ENCODE measurements at places on chromosomes 3 and 15.

- H3K36me3 ChIP-seq, result peaks cover 2% of the 10 kb centered on the region
- H3K4me1 ChIP-seq, result peaks cover 18% of the 10 kb centered on the region
- H3K27me3 ChIP-seq, result no peaks in the 10 kb centered on the region
- no peak for DNase-seq
- no peak overlapping the region for H3K27ac ChIP-seq
Measured at GRCh38 chr15:46956456-46956855, 760.8 kb upstream of the SEMA6D start.

GRCh38 chr15:70557521-70558258, 205.7 kb downstream of the UACA start:
- no peak overlapping the region for H3K4me3 ChIP-seq
- no peak for DNase-seq
- H3K27ac ChIP-seq, result no peak overlapping the region
- no peaks in the 10 kb centered on the region for H3K36me3 ChIP-seq
- peaks cover 3% of the 10 kb centered on the region for H3K4me1 ChIP-seq
- H3K27me3 ChIP-seq, result peaks cover 8% of the 10 kb centered on the region

DNA sequence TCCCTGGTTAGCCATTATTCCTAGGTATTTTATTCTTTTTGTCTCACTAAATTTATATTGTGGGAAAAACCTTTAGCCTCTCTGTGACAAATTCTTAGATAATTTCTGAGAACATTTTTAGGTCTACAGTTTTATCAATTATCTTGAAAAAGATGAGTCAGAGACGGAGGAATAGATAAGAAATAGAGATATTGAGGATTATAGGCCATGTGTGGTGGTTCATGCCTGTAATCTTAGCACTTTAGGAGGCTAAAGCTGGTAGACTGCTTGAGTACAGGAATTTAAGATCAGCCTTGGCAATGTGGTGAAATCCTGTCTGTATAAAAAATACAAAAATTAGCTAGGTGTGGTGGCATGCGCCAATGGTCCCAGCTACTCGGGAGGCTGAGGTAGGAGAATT, 960.2 kb downstream of the SQOR start:
- no peaks in the 10 kb centered on the region for H3K27me3 ChIP-seq
- no peaks in the 10 kb centered on the region for H3K4me1 ChIP-seq
- H3K4me3 ChIP-seq, result no peak overlapping the region
- H3K36me3 ChIP-seq, result no peaks in the 10 kb centered on the region

- DNase-seq, result no peak
- H3K27ac ChIP-seq, result peak overlapping the region; percentile 47
- H3K4me1 ChIP-seq, result peaks cover 4% of the 10 kb centered on the region
- no peak overlapping the region for H3K4me3 ChIP-seq
Measured at GRCh38 chr3:52561028-52561747, 24.8 kb downstream of the UQCC5 start.

DNA sequence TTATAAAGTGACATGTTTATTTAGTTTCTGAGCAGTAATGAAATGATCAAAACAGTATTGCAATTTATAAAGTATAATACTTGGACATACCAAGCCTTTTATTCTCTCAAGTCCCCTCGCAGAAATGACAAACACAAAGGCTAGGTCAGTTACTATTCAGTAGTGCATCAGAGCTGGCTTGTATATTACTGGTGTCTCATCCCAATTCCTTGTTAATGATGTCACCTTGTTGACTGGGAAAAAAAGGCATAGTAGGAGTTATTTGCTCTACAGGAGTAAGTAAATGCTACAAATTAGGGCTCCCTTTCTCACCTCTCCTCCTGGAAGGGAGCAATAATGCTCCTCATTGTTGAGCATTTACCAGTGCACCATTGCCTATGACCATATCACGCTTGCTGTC, 317.6 kb downstream of the CHL1 start:
- no peak for DNase-seq
- H3K27ac ChIP-seq, result no peak overlapping the region
- H3K4me3 ChIP-seq, result no peak overlapping the region
- no peaks in the 10 kb centered on the region for H3K36me3 ChIP-seq

- no peak for DNase-seq
- H3K27me3 ChIP-seq, result peaks cover 35% of the 10 kb centered on the region
- no peak overlapping the region for H3K27ac ChIP-seq
- no peaks in the 10 kb centered on the region for H3K36me3 ChIP-seq
Measured at GRCh38 chr15:92073044-92073785, 219.7 kb downstream of the SLCO3A1 start.

- no peak overlapping the region for H3K27ac ChIP-seq
- H3K4me1 ChIP-seq, result no peaks in the 10 kb centered on the region
- H3K36me3 ChIP-seq, result no peaks in the 10 kb centered on the region
- H3K4me3 ChIP-seq, result no peak overlapping the region
- H3K27me3 ChIP-seq, result peaks cover 6% of the 10 kb centered on the region
- no peak for DNase-seq
Measured at GRCh38 chr3:42666577-42666998, 13.1 kb downstream of the ZBTB47 start.

DNA sequence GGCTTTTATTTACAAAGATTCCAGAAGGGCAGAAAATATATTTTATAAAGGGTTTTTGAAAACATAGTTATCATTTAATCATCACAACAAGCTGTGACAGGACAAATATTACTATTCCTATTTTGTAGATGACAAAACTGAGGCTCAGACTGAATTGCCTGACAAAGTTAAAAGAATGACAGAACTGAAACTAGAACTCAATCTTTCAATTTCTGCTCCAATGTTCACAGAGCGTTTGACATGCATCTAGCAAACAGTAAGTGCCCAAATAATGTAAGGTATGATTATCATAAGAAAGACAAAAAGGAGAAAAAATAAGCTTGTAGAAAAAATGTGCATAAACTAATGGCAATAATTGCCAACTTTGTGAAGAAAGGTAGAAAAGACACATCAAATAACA, 61.9 kb downstream of the SCAPER start:
- no peaks in the 10 kb centered on the region for H3K27me3 ChIP-seq
- peaks cover 18% of the 10 kb centered on the region for H3K36me3 ChIP-seq
- no peak overlapping the region for H3K27ac ChIP-seq
- DNase-seq, result no peak
- no peak overlapping the region for H3K4me3 ChIP-seq
- H3K4me1 ChIP-seq, result no peaks in the 10 kb centered on the region

- no peak for DNase-seq
- H3K4me1 ChIP-seq, result peaks cover 6% of the 10 kb centered on the region
- H3K27ac ChIP-seq, result no peak overlapping the region
- peaks cover 65% of the 10 kb centered on the region for H3K27me3 ChIP-seq
- no peak overlapping the region for H3K4me3 ChIP-seq
Measured at GRCh38 chr15:87724330-87724729, 532.2 kb downstream of the NTRK3 start.

Measured in mesothelial cell of epicardium (in vitro differentiated cells).